ENCODE measurements at places on chromosomes 2 and 18.

- no peak for DNase-seq
Observed at GRCh38 chr2:210475706-210476105, 853 bp downstream of the LANCL1 start.

DNA sequence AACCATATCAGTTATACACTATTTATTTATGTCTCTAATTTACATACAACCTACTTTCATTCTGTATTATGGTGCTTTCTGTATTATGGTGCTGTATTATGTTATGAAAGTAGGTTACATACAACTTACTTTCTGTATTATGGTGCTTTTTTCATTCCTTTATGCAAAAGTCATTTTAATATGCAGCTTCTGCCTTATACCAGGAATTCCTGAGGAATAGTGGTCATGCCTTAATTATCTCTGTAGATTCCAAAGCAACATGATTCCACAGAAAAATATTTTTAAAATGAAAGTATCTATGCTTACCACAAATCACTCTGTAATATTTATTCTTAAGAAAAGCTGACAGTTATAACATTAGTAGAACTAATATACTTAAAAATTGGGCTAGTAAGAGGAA lies 922.0 kb upstream of the NRXN1 start:
- no peak for DNase-seq

DNA sequence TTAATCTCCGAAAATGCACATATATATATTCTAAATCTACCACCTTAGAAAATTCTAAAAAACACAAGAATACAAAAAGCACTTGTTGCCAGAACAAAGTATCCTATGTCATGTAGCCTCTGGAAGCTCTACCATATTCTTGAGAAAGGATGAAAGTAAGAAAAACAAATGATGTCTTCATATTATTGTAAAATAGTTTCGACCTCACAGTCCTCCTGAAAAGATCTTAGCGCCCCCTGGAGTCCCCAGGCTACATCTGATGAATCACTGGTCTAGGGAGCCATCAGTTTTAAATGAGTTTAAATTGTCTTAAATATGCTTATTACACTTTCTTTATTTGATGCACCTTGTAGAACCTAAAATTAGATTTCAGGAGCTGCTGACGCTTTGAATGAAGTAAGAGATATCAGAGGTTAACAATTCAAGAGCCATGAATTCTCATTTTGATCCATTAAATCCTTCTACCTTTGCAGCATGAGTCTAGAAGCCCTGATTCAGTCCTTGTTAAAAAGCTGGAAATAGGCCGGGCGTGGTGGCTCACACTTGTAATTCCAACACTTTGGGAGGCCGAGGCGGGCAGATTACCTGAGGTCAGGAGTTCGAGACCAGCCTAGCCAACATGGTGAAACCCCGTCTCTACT lies 138.8 kb downstream of the MCFD2 start:
- DNase-seq, result no peak

GRCh38 chr2:216555274-216555673 lies 56.6 kb downstream of the RPL37A start:
- peak; percentile 94 for DNase-seq

DNA sequence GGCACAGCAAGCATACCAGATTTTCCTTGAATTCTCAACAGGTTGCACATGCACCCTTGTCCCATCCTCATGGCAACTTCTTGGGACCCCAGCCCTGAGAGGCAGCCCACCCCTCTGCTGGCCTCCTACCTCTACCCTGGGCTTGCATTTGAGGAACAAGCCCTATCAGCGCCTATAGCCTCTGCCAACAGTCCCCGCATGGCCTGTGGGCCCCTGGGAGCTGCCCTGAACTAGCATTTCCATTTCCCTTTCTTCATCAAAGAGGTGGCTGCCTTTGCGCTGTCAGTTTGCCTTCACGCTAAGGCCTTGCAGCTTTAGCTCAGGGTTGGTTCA lies 5.4 kb upstream of the ZAP70 start:
- no peak for DNase-seq

DNA sequence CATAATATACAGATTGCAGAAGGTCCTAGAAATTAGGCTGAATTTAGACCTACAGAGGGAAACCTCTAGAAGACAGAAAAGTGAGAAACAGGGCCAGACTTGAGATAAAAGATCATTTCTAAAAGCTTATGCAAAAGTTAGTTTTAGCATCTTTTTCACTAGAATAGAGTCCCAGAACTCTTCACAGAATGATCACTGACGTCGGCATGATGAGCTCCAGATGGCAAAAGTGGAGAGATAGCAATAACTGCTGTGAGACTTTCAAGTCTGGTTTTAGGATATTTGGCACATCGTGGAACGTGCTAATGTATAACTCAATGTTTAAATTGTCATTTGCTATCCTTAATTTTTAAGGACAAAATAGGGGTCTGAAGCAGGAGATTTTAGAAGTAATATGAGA lies 1050.7 kb upstream of the CELF4 start:
- DNase-seq, result no peak

GRCh38 chr2:157592948-157593347 lies 35.7 kb downstream of the ACVR1C start:
- DNase-seq, result no peak

DNA sequence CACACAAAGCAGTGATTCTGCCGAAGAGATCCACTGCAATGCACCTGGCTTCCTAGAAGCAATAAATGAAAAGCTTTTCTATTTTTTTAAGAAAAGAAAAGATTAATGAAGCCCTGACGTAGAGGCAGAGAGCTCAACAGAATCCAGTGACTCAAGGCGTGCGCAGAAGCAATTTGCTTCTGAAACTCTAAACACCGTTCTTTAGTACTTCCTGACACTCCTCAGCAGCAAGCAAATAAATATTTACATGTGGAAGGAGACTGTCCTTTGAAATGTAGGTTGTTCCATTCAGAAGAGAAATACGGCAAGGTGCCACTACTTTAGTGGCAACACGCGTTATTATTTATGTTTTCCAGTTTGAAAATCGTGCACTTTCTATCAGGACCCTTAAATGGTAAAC lies 126.2 kb upstream of the ZNF516 start:
- DNase-seq, result no peak

DNA sequence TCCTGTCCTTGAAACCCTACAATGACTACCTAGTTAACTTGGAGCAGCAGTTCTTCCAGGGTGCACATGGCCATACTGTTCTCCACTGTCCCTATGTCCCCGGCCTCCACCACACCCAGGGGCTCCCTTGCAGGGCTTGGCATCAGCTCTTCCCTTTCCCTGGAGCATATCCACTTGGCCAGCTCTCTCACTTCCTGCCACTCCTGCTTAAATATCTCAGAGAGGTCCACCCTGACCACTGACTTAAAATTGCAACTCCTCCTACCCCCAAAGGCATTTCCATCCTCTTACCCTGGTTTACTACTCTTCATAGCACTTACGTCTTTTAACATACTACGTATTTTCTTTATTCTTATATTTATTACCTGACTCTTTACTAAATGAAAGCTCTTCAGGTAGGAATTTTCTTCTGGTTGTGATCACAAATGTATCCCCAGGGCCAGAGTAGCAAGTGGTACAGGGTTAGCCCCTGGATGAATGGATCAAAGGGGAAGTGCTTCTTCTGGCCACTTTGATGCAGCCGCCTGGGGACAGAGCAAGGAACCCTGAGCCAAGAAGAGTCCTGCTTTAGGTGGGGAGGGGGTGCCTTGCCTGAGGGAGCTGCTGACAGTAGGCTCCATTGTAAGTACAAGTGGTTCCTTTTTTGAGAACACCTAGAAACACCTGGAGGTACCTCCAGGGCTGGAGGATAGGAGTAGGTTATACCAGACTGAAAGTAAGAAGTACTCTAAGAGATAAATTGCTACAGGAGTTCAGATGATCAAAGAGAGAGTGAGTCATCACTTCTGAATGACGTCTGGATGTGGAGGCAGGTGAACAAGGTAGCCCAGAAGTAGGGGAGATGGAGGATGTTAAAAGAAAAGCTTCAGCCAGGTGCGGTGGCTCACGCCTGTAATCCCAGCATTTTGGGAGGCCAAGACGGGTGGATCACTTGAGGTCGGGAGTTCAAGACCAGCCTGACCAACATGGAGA lies 82.2 kb downstream of the SOCS6 start:
- no peak for DNase-seq

DNA sequence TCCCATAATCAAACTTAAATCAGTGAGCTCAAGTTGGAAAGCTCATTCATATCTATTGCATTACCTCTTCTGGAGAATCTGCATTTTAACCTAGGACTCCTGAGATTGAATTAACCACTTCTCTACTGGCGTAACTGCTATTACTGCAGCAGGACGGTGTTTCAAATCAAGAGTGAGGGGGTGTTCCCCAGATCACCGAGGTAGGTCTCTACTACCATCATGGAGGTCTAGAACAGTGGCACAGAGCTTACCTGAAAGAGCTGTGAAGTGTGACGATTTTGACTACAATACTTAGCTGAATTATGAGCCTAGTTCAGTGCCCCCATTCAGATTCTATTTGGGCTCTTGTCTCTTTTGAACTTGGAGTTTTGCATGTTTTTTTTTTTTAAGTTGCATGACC lies 119.5 kb downstream of the POLE4 start:
- no peak for DNase-seq

DNA sequence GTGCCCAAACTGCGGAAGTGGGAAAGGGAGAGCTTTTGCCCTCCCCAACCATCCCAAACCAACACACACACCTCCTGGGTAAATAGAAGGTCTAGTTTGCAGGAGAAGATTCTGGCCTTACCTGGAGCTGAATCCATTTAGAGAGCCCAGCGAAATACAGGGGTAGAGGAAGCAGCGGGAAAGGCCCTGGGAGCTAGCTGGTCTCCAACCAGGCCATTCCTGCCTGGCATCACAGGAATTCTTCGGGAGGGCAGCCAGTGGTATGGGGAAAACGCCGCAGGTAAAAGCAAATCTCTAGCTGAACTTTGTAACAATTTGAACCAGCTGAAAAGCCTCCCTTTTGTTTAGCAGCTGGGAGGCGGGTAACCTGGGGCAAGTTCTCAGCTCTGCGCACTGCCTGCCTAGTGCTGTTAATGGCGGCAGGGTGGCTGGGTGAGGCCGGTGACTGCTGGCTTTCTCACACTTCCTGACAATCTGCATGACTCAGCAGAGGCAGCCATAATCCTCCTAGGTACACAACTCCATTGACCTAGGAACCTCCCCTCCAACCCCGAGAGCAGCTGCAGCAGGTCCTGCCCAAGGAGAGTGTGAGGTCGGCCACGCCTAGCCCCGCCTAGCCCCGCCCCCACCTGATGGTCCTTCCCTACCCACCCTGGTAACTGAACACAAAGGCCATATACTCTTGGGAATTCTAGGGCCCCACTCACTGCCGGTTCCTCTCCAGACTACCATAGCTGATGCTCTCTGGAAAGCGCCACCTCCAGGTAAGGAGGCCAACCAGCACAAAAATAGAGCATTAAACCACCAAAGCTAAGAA lies 483.8 kb upstream of the REG3G start:
- DNase-seq, result no peak

GRCh38 chr18:42082415-42083234 lies 127.6 kb downstream of the PIK3C3 start:
- no peak for DNase-seq

- no peak for DNase-seq
Observed at GRCh38 chr2:29532436-29532835, 388.9 kb downstream of the ALK start.

- DNase-seq, result no peak
Observed at GRCh38 chr2:117679952-117680351, 134.5 kb upstream of the DDX18 start.

DNA sequence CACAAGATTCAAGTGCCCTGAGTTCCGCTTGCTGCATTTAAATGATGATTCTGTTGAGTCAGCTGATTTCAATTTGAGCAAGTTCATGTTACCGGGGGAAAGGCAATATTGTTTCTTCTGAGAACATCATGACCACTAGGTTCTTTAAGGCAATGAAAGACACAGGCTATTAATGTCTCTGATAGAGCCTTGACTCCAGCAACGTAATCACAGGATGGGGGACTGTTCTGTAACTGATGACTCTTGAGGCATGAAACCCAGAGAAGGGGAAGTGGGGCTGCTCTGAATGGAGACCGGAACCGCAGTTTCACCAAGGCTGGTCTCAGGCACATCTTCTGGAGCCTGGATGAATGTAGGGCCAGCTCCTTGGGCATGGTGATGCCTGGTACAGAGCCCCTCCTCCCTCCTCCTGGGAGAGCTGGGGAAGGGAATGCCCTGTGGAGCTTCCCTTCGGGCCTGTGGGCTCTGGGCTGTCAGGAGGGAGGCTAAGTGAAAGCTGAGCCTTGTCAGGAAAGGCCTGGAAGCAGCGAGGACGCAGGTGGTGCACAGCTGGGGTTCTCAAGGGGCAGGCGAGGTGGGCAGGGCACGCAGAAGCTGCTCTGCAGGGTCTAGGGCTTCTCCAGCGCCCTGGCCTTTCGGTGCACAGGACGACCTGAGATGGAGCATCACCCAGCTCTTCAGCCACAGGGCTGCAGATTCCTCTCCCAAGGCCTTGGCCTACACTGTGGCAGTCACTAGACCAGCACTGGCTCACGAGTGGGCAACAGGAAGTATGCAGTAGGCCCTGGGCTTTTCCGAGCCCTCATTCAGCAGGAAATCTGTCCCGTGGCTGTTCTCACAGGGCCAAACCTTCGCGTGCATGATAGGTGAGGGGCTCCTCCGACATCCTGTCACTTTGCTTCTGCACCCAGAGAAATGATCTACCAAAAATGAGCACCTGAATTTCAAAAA lies 36.6 kb upstream of the PRLH start:
- no peak for DNase-seq

GRCh38 chr2:20447437-20448245 lies 767 bp downstream of the RHOB start:
- peak; percentile 83 for DNase-seq

DNA sequence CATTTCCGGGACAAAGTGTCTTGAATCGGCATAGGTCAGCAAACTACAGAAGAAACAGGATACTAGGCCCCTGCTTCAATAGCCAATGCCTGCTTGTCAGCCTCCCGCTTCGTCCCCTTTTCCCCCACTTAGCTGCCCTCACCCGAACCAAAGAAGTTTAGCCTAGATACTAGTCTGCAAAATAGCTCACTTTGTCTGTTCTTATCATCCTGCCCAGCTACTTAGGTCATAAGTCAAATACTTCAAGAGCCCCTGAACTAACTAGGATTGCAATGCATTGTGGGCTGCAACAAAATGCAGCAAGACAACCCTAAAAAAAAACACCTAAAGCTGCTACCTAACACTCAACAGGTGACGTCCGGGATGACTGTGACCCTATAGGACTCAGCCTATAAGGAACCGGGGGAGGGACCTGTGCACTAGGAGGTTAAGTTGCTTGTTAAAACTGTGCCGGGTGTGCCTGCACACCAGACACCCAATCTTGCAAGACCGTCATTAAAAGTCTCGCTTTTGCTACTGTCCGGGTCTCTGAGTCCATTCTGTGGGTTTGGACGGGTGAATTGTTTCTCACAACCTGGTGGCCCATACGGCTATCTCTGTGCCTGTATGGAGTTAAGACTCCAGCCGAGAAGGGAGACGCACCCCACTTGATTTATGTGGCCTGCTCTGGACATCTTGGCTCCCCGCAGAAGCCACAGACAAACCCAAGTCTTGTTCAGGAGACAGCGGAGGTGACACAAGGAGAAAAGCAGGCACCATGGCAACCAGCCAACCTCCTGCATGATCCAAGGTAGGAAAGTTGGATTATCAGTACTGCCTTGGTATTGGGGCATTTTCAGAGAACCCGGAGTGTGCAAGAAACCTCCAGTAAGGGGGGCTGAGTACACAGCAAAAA lies 105.9 kb downstream of the HIBCH start:
- DNase-seq, result no peak

GRCh38 chr2:86577817-86578456 lies 14.7 kb upstream of the CHMP3 start:
- DNase-seq, result no peak
